ENCODE measurements at places on chromosomes 2 and 18. TPM values are rescaled to one million over a fixed set of nuclear protein-coding genes. Genes with fewer than 3 reads are reported as not detected.

- DNase-seq, result peak; percentile 48
Measured at GRCh38 chr2:228731517-228731916, 539.6 kb downstream of the PID1 start.

Gene DQX1
- polyA plus RNA-seq, result 15.4 TPM

DNA sequence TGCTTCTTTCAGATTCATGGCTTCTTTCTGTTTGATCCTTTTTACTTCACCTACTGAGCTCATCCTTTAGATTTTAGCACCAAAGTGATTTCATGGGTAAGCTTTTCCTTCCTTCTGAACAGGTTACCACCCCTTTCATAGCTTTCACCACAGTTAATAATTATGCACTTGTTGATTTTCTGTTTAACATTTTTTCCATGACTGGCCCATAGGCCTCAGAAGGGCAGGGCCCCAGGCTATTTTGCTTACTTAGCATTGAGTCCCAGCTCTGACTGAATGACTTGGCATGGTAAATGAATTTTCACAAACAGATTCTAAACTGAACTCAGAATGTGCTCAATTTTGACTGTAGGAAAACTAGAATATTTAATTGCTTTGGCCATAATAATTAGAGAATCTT, 177.0 kb downstream of the GCA start:
- DNase-seq, result no peak

Gene TBR1
- polyA plus RNA-seq, result not detected

- DNase-seq, result no peak
Measured at GRCh38 chr2:29241341-29241740, 126.1 kb downstream of the CLIP4 start.

- no peak for DNase-seq
Measured at GRCh38 chr18:1774261-1774660, 797.0 kb downstream of the METTL4 start.

- no peak for DNase-seq
Measured at GRCh38 chr2:113084249-113085000, 16.7 kb downstream of the IL1F10 start.

- DNase-seq, result no peak
Measured at GRCh38 chr2:44477657-44478414, 116.1 kb downstream of the CAMKMT start.

Gene SLC19A3
- 1.6 TPM for polyA plus RNA-seq

DNA sequence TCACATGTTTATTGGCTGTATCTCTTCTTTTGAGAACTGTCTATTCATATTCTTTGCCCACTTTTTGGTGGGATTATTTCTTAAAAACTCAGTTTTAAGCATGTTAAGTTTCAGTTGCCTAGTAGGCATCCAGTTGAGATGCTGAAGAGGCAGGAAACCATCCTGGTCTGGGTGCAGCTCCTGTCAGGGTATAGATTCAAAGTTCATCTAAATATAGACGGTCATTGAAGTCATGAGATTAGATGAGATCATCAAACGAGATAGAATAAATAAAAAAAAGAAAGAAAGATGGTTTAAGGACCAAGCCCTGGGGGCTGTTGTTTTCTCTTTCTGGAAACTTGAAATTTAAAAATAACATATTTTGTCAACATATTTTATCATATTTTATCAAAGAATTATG, 9.2 kb upstream of the DNAH7 start:
- DNase-seq, result no peak

DNA sequence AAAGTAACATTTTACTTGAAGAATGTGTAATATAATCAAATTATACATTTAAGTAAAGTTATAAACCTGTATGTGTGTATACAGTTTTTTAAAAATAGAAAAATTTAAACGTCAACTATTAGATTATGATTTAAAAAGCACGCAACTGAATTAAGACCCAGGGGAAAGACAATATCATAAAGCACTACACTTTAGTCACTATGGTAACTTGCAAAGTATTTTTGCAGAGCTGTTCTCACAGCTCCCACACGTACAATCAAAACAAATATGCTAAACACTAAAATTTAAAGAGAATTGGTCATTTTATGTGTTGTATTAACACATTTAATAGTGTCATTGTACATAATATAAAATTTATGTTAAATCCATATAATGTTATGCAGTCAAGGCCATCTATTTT, 59.7 kb downstream of the FTCDNL1 start:
- peak; percentile 31 for DNase-seq

Measured in muscle of arm (tissue), 14 donors.